ENCODE measurements at places on chromosomes 11 and 22. TPM values are rescaled to one million over a fixed set of nuclear protein-coding genes. Genes with fewer than 3 reads are reported as not detected.

DNA sequence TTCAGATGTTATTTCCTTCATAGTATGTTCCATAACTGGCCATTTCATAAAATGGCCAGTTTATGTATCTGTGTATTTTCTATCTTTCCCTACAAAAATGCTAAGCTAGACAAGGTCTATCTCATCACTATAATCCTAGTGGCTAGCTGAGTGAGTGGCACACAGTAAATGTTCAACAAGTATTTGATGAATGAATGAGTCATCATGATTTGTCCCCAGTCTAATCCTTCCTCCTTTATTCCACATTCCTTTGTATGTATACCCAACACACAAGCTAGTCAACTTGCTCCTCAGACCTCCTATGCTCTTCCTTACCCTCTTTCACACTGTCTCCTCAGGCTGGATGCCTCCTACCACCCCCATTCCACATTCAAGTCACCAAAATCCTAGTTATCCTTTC lies 12.5 kb downstream of the APLNR start:
- peak; percentile 51 for DNase-seq

DNA sequence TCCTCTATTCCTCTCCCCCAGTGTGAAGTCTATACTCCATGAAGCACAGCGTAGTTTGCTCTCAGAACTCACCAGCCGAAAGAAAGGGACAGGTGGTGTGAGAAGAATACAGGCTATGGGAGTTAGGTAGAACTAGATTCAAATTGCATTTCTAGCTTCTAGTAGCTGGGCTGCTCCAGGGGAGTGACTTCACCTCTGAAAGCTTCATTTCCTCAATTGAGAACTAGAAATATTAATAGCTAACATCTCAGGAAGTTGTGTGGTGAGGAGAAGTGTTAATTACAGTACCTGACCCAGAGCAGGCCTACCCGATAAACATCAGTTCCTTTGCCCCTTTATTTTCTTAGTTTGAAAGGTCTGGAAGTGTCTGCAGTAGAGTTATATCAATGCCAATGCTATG lies 484.7 kb upstream of the TENM4 start:
- DNase-seq, result no peak

DNA sequence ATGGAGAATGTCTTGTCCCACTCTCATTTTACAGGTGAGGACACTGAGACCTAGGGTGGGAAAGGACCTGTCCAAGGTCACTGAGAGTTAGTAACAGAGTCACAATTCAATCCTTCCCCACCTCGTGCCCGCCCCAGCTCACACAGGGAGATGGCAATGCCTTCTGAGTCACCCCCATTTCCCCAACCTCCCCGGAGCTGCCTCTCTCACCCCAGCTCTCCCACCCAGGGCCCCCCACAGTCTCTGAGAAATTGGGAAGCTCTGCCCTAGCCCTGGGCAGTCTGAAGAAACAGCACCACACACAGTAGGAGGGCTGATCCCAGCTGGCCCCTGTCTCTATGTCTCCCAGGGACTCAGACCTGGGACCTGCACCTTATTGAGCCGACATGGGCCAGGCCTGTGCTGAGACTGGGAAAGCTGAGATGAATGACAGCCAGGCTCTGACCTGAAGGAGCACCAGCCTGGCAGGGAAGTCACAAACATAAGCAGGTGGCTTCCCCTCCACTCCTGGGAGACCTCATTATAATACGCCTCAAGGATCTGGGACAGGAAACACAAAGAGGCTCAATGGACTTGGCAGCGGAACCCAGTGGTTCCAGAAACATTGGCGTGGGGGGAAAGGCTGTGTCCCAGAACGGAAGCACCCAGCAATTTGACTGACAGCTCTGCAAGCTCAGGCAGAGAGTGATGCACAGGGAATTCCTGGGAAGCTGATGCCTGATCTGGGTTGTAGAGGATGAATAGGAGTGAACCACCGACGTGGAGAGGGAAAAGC lies 51.0 kb downstream of the CD6 start:
- DNase-seq, result no peak

GRCh38 chr22:23381661-23382427 lies 198.2 kb downstream of the IGLL1 start:
- no peak for DNase-seq

- DNase-seq, result no peak
These were observed 42.1 kb downstream of the PAMR1 start for GRCh38 chr11:35483131-35483820.

DNA sequence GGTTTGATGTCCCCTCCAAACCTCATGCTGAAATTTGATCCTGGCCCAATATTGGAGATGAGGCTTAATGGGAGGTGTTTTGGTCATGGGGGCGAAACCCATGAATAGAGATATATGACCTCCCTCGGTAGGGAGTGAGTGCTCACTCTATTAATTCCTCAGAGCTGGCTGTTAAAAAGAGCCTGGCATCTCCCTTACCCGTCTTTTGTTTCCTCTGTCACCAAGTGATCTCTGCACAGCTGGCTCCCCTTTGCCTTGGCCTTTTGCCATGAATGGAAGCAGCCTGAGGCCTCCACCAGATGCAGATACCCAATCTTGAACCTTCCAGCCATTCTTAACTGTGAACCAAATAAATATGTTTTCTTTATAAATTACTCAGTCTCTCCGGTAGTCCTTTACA lies 4.5 kb upstream of the CCDC81 start:
- DNase-seq, result no peak

GRCh38 chr22:32544953-32545558 lies 70.4 kb downstream of the FBXO7 start:
- DNase-seq, result no peak

DNA sequence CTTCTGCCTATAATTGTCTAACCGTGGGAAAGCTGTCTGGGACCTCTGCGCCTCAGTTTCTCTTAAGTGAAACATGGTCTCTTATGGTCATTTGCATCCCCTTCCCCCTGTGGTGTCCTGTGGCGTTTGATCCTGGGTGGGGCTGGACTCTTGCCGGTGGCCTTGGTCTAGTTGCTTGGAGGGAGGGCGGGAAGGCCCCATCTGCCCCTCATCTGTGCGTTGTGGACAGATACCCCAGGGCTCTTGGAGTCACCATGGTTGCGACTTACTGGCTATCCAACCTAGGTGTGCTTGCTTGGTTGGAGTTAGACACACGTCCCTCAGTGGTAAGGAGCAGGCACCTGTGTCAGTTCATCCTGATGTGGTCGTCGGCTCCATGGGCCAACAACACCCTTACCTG lies 15.2 kb downstream of the SHANK3 start:
- DNase-seq, result no peak

- DNase-seq, result peak; percentile 24
These were observed 29.3 kb downstream of the LMO1 start for GRCh38 chr11:8234425-8234821.

DNA sequence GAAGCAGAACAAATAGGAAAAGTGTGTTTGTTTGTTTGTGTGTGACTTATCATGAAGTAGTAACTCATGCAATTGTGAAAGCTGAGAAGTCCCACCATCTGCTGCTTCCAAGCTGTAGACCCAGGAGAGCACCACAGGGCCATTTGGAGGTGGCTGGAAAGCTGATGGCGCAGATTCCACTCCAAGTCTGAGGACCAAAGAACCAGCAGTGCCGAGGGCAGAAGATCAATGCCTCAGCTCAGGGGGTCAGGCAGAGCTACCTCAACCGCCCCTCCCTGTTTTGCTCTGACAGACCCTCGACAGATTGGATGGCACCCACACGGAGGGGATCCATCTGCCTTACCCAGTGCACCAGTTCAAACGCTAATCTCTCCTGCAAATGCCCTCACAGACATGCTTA lies 896.2 kb downstream of the BRD1 start:
- no peak for DNase-seq

DNA sequence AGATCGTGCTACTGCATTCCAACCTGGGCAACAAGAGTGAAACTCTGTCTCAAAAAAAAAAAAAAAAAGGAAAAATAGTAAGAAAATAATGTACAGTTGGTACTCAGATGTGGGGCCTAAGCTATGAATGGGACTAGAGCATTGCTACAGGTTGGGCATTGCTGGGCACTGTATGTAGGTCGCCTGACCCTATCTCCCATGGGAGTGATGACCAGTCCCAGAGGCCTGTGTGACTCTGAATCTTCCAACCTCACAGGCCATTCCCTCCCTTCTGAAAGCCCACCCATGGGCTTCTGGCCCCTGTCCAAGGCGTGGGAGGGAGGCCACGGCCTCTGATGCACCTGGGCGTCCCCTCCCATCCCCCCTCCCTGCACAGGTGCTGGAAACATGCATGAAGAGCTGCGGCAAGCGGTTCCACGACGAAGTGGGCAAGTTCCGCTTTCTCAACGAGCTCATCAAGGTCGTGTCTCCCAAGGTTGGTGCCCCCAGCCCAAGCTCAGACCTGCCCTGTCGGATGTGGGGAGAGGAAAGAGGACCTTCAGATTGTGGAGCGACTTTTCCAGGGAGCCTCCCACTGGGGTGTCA lies 9.5 kb downstream of the GGA1 start:
- DNase-seq, result no peak

- DNase-seq, result peak; percentile 46
These were observed 76.8 kb upstream of the BIRC3 start for GRCh38 chr11:102240502-102240901.

DNA sequence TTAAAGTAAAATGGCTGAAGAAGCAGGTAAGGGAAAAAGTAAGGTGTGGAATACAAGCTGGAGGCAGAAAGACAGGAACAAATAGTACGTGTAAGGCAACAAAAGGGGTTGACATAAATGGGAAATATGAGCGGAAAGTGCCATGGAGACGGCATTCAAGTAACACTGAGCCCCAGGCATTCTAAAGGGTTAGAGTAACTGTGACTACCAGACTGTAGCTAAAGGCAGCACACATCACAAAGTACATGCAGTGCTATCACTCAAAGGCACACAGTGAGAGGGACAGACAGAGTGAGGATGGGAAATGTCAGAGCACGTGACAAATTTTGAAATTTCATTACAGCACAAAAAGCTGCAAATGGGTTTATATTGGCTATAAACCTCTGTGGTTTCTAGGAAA lies 13.9 kb upstream of the MAML2 start:
- DNase-seq, result no peak

- no peak for DNase-seq
These were observed 15.2 kb downstream of the MIF start for GRCh38 chr22:23909296-23909898.

- peak; percentile 88 for DNase-seq
These were observed 379 bp upstream of the SLC3A2 start for GRCh38 chr11:62880231-62880802.

GRCh38 chr11:126282361-126282735 lies 545 bp upstream of the TIRAP start:
- no peak for DNase-seq

CNGA4 gene
- total RNA-seq, result 0.25 TPM

CREB3L1 gene
- total RNA-seq, result 2.1 TPM

PLAAT4 gene
- total RNA-seq, result 36.4 TPM

OR4X1 gene
- total RNA-seq, result not detected

KDELR3 gene
- total RNA-seq, result 73.5 TPM

BIK gene
- 45.0 TPM for total RNA-seq

PPP1CA gene
- total RNA-seq, result 306 TPM

ZNRF3 gene
- total RNA-seq, result 6.1 TPM

OR51F1 gene
- total RNA-seq, result not detected

All from renal cortical epithelial cell (primary cell).